Psoas muscle (tissue), 8 donors: ENCODE measurements at places on chromosomes 1 and 21. TPM values are rescaled to one million over a fixed set of nuclear protein-coding genes. Genes with fewer than 3 reads are reported as not detected.

The CFHR1 gene
- not detected for total RNA-seq

The ARHGEF16 gene
- 0.56 TPM for total RNA-seq

The BACH1 gene
- total RNA-seq = 82.3 TPM

The TTC39A gene
- 6.0 TPM for total RNA-seq

The LY9 gene
- 0.27 TPM for total RNA-seq

The RBP7 gene
- 0.89 TPM for total RNA-seq

The CCDC17 gene
- total RNA-seq = 1.2 TPM

The COL9A2 gene
- total RNA-seq = not detected

The RGS13 gene
- total RNA-seq = not detected

The CD84 gene
- 2.6 TPM for total RNA-seq

The TNFAIP8L2 gene
- 0.58 TPM for total RNA-seq

The MPZ gene
- total RNA-seq = 2.6 TPM

The C4BPA gene
- total RNA-seq = not detected

The LCE2C gene
- total RNA-seq = not detected

The HMGN1 gene
- 24.6 TPM for total RNA-seq

The KCNH1 gene
- 0.10 TPM for total RNA-seq

The SLC35A3 gene
- 7.5 TPM for total RNA-seq

The TRNP1 gene
- total RNA-seq = 0.84 TPM

The GCSAML gene
- total RNA-seq = 0.23 TPM

The C8A gene
- total RNA-seq = not detected

The ASTN1 gene
- 0.24 TPM for total RNA-seq

The LRP8 gene
- 0.79 TPM for total RNA-seq

The TDRD5 gene
- total RNA-seq = not detected

The TMEM52 gene
- total RNA-seq = 37.2 TPM

The GBP2 gene
- total RNA-seq = 25.8 TPM

The OR2L2 gene
- not detected for total RNA-seq

The PGBD5 gene
- 7.0 TPM for total RNA-seq

The HSD3B2 gene
- not detected for total RNA-seq

The PEX11B gene
- total RNA-seq = 25.8 TPM

The DMBX1 gene
- not detected for total RNA-seq

The CBR3 gene
- 1.9 TPM for total RNA-seq

The TSSK3 gene
- not detected for total RNA-seq

The C1orf87 gene
- total RNA-seq = not detected

The PLA2G2D gene
- total RNA-seq = not detected

The LCE6A gene
- not detected for total RNA-seq

The PUSL1 gene
- total RNA-seq = 5.9 TPM

The HDAC1 gene
- total RNA-seq = 12.5 TPM

The CNTN2 gene
- not detected for total RNA-seq

The FTCD gene
- total RNA-seq = 0.16 TPM

The FAM151A gene
- not detected for total RNA-seq

The SPAG17 gene
- not detected for total RNA-seq

The ADGRB2 gene
- total RNA-seq = 1.8 TPM
